Glutamatergic neuron (in vitro differentiated cells): ENCODE measurements at places on chromosomes 3 and 15.

DNA sequence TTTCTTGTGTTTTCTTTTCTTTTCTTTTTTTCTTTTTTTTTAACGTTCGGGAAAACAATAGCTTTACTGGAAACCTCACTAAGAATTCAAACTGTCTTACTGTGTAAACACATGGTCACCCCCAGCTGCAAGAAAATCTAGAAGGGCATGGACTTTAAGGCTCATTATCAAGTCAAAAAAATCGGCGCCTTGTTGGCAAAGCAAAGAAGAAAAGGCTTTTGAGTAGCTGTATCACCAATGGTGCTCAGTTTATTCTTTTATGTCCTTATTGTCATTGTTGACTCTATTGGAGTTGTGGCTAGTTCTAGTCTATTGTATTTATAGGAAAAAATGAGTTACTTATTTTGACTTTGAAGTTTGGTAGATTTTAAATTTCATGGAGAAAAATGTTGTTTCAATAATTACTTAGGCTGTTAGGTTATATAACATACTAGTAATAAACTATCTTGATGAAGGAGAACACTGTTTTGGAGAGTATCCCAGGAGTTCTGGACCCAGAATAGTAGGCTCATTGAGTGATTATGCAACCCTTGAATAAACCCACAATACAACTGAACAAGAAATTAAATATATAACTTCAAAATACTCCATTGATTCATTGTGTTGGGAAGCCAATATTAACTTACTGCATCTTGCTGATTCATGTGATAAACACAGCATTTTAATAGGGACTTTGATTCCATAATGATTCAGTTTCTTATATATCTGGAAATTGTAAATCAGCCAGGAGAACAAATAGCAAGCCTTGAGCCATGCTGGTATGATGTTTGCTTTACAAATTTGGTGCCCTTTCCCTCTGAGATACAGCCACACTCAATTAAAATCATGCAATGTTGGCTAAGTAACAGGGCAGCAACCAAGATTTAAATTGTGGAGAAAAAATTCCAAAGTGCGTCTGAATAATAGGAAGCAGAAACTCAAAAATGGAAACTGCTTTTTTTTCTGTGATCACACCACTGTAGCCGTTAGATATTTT, 27.8 kb upstream of the GOLIM4 start:
- no peak for DNase-seq

GRCh38 chr3:45762647-45763302, 33.6 kb downstream of the SLC6A20 start:
- no peak for DNase-seq

- no peak for DNase-seq
Measured at GRCh38 chr3:72001758-72002157, 216.8 kb upstream of the PROK2 start.

- no peak for DNase-seq
Measured at GRCh38 chr3:62359531-62359930, 13.8 kb downstream of the FEZF2 start.

GRCh38 chr3:141738891-141739363, 829 bp downstream of the RNF7 start:
- DNase-seq: no peak

- no peak for DNase-seq
Measured at GRCh38 chr15:90141646-90142045, 39.4 kb upstream of the IDH2 start.

- DNase-seq: no peak
Measured at GRCh38 chr15:20671675-20672074, 130.1 kb upstream of the GOLGA6L6 start.

DNA sequence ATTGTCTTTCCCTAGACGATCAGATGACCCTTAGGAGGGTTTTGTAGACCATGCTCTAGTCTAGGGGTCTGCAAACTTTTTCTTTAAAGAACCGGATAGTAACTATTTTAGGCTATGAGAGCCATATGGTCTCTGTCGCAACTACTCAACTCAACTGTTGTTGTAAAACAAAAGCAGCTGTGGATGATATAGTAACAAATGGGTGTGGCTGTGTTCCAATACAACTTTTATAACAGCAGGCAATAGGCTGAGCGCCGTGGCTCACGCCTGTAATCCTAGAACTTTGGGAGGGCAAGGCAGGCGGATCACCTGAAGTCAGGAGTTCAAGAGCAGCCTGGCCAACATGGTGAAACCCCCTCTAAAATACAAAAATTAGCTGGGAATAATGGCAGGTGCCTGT, 6.1 kb upstream of the CMTM6 start:
- no peak for DNase-seq

DNA sequence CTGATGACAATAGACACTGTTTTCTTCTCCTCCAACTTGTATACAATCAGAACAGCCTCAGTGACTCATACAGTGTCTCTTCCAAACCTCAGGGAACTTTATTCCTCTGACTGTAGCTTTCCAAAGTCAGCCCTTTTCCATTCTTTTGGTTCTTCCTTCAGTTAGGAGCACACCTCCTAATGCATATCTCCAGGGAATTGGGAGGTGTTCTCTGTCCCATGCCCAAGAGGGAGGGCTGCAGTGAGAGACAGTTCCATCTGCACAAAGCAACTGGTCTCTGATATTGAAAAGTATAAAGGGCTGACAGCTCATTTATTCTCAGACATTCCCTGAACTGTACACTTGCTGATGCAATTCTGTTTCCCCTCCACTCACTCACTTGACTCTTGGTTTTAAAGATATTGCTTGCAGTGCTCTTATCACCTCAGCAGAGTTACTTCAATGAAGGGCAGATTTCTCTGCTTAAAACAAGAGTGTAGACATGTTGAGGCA, 337.8 kb upstream of the TBC1D5 start:
- DNase-seq: no peak

DNA sequence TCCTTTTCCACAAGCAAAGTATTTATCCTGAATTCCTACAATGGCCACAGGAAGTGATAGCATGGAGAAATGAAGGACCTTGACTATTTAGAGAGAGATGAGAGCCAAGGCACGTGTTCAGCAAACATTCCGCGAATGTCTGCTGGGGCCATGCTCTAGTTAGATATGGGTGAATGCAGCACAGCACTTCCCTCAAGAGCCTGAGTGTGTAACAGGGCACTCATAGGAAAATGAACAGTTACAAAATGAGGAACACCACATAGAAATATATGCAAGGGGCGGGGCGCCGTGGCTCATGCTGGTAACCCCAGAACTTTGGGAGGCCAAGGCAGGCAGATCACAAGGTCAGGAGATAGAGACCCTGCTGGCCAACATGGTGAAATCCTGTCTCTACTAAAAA, 406.9 kb downstream of the NR2F2 start:
- DNase-seq: no peak

GRCh38 chr3:147472846-147473245, 63.7 kb downstream of the ZIC1 start:
- no peak for DNase-seq

DNA sequence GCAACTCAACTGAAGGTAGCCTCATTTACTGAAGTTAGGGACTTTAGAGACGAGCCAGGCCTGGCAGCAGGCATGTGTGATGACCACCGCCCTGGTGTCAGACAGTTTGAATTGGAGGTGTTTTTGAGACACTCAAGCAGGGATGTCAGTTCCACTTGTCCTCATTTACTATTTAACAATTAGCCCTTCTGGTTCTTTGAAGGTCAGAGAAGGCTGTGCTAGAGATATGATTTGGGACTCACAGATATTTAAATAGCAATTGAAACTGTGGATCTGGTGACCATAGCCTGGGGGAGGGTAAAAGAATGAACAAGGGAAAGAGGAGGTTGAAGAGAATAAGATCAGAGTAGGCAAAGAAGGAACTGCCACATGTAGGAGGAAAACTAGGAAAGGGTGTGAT, 74.6 kb downstream of the REC114 start:
- no peak for DNase-seq

GRCh38 chr15:38672814-38673670, 108.4 kb upstream of the RASGRP1 start:
- DNase-seq: no peak

GRCh38 chr3:141044695-141045641, 6.2 kb upstream of the SPSB4 start:
- DNase-seq: no peak

DNA sequence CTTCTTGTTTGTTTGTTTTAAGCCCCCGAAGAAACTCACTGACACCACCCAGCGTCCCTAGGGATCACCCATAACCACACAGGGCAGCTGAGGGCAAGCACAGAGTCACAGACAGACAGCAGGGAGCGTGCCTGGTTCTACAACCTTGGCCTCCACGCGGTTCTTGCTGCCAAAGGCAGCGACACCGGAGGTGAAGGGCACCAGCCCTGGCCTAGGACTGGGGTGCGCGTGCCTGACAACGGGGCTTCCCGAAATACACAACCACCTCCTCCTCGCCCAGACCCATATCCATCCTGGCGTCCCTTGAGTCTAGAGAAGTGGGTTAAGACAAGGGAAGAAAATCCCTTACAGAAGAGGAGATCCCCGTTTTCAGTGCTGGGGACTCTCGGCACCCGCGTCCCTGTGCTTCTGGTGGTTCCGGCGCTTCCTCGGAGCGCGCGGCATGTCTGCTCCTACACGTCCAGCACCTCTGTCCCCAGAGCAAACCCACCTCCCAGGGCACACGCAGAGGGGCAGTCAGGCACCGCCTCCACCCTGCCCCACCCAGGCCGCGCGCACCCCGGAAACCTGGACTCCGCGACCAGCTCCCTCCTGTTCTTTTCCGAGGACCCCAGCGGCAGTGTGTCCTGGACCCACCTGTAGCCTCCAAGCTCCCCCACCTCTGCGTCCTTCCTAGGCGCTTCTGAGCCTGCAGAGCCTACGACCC, 911 bp downstream of the RFTN1 start:
- peak; percentile 20 for DNase-seq

- DNase-seq: no peak
Measured at GRCh38 chr3:157471064-157471463, 32.2 kb downstream of the VEPH1 start.

DNA sequence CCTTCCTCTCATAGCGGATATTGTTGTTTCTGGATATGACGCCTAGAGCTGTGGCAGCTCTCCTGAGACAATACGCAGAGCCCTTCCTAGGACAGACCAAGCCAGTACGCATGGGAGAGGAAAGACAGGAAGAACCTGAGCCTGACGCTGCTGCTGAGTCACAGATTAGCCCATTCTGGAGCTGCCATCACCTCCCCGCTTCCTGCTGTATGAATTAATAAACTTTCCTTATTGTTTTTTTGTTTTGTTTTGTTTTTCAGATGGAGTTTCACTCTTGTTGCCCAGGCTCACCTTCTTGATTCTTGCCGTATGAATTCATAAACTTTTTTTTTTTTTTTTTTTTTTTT, 67.0 kb downstream of the PPCDC start:
- DNase-seq: no peak

DNA sequence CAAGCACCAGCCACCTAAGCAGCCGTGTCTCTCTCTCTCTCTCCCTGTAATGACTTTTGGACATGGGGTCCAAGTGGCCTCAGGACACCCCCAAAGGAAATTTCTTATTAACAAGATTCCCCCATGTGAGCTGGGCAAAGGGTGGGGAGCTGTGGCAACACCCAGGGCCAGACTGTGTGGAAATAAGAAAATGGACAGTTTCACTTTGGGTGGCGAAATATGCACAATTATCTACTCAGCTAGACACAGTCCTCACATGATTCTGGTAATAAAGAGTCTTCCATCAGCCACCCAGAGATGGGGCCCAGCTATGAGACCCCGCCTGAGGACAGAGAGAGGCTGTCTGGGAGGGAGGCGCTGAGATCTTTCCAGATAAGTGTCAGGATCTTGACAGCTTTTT, 96.8 kb upstream of the TPM1 start:
- no peak for DNase-seq

GRCh38 chr15:99738021-99738847, 5.0 kb upstream of the LYSMD4 start:
- DNase-seq: no peak

GRCh38 chr15:64681424-64682024, 93.9 kb downstream of the RBPMS2 start:
- DNase-seq: peak; percentile 31

DNA sequence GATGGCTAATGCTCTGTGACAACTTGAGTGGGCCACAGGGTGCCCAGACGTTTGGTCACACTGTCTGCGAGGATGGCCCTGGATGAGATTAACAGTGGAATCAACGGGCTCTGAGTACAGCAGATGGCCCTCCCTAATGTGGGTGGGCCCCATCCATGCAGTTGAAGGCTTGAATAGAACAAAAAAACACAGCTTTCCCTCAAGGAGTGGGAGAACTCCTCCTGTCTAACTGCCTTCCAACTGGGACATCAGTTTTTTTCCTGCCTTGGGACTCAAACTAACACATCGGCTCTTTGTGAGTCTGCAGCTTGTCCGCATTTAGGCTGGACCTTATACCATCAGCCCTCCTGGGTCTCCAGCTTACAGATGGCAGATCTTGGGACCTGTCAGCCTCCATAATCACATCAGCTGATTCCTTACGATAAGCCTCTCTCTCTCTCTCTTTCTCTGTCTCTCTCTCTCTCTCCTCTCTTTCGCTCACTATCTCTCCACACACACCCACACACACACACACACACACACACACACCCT, 20.8 kb downstream of the FAM174B start:
- no peak for DNase-seq

- DNase-seq: no peak
Measured at GRCh38 chr15:86353213-86353612, 273.5 kb downstream of the AGBL1 start.

GRCh38 chr3:10463533-10464434, 41.6 kb downstream of the ATP2B2 start:
- DNase-seq: peak; percentile 85

- DNase-seq: no peak
Measured at GRCh38 chr3:40939030-40939740, 260.1 kb upstream of the CTNNB1 start.

GRCh38 chr3:195802795-195803194, 8.9 kb downstream of the MUC4 start:
- DNase-seq: no peak

DNA sequence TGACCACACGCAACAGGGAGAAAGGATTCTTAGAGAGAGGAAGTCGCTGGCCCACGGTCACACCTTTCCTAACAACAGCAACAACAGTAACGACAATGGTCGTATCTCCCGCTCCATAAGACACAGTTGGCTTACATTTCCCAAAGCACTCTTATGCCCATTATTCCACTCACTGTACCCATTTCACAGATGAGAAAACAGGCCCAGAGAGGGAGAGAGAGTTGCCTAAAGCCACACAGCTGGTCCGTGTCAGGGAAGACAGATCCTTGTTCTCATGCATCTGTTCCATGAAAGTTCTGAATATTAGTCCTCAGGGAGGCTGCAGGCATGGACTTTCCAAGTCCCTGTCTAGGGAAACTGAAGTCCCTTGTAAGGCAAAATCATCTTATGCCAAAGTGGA, 42.0 kb upstream of the ATP2B2 start:
- DNase-seq: no peak

DNA sequence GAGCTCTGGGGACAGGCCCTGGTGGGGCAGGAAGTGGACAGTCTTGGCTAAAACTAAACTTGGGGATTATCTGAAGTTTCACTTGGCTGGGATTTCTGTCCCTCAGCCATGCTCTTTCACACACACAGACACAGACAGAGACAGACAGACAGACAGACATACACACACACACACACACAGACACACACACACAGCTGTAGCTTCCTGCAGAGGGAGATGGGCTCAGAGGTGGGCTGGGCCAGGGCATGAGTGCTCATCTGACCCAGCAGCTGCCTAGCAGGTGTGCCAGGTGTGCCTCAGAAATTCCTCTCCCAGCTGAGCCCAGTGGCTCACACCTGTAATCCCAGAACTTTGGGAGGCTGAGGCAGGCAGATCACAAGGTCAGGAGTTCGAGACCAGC, 3.3 kb downstream of the RHOV start:
- no peak for DNase-seq
